ENCODE measurements at places on chromosomes 7 and 10.

DNA sequence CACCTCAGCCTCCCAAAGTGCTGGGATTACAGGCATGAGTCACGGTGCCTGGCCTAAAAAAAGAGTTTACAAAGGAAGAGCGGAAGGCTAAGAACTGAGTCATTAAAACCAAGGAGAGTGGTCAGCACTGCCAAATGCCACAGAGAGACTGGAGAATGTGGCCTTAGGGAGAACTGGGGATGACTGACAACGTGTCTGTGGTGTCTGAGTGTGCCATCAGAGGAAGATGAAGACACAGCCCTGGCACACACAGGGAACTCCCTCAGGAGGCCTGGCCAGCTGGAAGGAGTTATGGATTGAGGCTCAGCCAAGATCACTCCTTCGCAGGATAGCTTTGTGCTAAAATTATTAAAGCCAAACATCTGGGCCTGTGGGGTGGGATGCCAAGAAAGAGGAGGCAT lies 3.9 kb upstream of the INA start:
- DNase-seq: no peak

- DNase-seq: no peak
Observed at GRCh38 chr7:108014747-108015682, 12.1 kb upstream of the LAMB1 start.

- no peak for DNase-seq
Observed at GRCh38 chr7:2114052-2114451, 118.7 kb downstream of the MAD1L1 start.

DNA sequence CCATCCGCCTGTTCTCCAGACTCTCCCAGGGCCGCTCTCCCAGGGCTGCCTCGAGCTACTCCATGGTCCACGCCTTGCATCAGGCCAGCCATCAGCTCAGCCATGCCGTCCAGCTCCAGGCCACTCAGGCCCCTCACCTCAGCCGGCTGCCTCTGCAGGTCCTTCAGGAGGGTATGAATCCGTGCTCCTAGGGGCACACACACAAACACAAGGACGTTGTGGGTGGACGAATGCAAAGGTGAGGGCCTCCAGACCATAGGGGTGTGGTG lies 449.4 kb downstream of the PTPRN2 start:
- DNase-seq: no peak

- DNase-seq: no peak
Observed at GRCh38 chr7:18201350-18201749, 173.7 kb upstream of the PRPS1L1 start.

DNA sequence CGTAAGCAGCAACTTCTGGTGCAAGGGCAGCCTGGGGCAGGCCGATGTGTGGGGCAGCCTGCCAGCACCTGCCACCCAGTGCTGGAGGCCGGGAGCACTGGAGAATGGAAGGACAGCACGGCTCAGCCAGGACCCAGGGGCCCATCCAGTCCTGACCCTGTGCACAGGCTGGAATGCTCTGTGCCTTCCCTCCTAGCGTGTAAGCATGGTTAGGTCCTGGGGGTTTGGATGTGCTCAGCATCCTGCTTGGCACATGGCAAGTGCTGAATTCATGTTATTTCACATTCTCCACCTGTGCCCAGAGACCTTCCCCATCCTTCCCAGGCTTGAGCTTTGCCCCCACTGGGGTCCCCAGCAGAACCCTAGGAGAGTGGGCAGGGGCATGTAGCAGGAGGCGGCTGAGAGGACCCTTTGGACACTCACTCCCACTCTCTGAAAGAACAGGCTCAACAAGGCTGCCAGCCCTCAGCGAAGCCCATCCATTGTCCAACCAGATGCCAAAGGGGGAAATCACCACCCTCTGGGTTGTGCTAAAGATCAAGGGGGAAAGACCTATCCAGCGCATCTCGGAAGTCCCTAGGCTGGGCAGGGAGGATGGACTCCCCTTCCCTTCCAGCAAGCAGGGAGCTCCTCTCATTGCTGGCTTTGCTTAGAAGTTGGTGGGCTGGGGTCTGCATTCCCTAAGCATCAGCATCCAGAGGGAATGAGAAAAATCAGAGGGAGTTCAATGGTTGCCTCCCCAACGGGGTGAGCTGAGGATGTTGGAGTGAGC lies 29.7 kb downstream of the ANXA8 start:
- no peak for DNase-seq

- no peak for DNase-seq
Observed at GRCh38 chr7:50502001-50502684, 52.0 kb upstream of the FIGNL1 start.

DNA sequence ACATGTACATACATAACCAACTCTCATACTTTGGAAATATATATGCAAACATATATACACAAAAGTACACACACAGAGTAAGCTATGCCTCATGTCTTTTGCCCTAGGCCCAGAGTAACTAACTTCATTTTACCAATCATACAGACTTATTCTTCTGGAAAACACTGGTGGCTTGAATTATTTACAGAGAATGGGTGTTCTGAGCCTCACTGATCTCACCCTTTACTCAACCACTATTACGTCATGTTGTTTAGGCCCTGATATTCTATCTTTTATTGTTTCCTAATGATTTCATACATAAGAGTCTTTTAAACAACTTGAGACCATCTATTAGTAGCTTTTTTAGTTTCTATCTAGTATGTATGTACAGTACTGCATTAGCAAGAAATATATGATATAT lies 43.0 kb downstream of the ANK3 start:
- DNase-seq: no peak

DNA sequence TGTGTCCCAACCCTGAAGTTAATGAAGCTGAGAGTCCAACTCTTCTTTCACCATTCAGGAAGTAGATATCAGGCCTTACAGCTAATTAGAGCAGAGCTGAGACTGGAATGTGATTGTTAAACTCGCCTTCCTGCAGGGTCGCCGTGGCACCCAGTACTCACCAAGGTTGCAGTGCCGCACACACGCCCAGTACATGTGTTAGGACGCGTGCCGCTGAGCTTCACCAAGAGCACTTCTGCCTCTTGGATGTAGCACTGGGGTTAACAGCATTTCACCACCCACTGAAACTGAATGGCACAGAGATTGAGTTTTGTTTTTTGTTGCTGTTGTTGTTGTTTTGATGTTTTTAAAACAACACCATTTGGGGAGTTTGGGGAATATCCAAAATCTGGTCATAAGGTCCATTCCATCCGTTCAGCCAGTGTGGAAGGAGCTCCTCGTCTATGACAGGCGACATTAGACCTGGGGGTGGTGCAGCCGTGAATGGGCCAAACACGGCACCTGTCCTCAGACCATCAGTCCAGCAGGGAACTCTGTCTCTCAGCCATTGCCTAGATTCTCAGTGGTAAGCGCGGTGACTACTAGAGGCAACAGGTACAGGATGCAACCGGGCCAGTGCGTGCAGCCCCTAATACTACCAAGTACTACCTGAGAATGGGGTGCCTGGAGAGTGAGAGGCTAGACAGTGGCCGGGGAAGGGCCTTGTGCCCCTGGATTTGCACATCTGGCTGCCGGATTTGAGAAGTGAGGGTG lies 21.9 kb downstream of the WIPI2 start:
- no peak for DNase-seq

DNA sequence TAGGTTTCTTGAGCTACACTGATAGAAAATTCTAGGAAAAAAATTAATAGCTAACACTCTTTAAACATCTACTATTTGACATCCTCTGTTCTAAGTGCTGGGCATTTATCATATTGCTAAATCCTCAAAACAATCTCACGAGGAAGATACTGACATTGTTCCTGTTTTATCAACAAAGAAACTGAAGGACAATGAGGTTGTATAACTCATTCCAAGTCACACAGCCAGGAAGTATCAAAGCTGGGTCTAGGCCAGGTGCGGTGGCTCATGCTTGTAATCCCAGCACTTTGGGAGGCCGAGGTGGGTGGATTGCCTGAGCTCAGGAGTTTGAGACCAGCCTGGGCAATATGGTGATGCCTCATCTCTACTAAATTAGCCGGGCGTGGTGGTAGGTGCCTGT lies 51.6 kb upstream of the IL6 start:
- DNase-seq: no peak

- DNase-seq: no peak
Observed at GRCh38 chr10:75497997-75498883, 66.8 kb downstream of the LRMDA start.

DNA sequence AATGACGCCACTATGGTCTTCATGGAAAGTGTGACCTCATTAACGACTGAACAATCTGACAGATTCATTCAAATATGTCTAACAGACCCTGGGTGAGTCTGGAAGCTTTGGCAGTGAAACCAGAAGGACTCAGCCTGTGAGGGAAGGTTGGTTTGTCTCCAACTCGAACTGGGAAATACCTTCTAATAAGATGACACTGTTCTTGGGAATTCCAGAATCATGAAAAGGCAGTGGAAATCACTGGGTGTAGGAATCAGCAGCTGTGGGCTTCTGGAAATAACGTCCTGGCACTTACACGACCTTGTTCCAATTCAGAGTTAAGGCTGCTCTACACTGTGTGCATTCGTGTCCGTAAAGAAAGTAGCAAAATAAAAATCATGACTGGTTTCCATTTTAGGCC lies 75.1 kb downstream of the DGKI start:
- no peak for DNase-seq

GRCh38 chr7:105367458-105367857 lies 21.3 kb downstream of the SRPK2 start:
- no peak for DNase-seq

DNA sequence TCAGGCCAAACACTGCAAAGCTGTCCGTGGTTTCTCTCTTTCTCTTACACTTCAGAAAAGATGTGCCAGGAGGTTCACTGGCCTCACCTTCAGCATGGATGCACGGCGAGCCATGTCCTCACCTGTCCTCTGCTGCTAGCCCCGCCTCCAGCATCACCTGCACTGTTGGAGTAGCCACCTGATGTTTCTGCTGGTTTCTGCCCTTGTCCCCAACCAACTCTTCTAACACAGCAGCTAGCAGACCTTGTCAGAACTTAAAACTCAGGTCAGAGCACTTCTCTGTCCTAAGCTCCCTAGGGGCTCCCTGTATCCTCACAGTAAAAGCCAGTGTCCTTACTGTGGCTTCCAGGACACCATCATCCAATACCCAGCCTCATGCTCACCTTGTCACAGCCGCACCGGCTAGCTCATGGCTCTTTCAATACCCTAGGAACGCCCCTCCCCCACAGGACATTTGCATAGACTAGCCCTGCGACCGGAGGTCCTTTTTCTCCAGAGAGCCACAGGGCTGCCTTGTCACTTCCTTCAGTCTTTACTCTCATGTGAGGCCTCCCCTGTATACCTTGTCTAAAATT lies 15.2 kb downstream of the PALD1 start:
- no peak for DNase-seq

GRCh38 chr10:4303045-4303444 lies 518.0 kb upstream of the KLF6 start:
- DNase-seq: no peak
